Inflammatory macrophage (primary cell): ENCODE measurements at places on chromosomes 11 and 22.

- DNase-seq = no peak
Measured at GRCh38 chr11:6273188-6273587, 13.6 kb downstream of the CCKBR start.

DNA sequence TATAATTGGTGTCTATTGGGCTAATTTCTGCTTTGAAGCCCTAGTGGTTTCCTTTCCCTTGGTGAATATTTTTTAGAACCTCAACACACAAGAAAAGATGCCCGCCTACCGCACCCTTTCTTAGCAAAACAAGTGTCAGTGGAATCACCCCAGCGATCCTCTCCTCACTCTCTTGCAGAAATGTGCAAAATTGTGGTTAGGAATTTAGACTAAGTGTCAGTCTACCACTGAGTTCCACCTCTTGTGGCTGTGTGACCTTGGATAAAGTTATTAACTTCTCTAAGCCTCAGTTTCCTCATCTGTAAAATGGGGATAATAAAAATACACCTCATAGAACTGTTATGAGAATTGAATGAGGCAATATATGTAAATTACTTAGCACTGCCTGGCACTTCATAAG lies 5.3 kb upstream of the JAML start:
- no peak for DNase-seq

GRCh38 chr22:31241200-31241599 lies 29.1 kb downstream of the LIMK2 start:
- no peak for DNase-seq

- DNase-seq = no peak
Measured at GRCh38 chr22:18013436-18013835, 10.9 kb downstream of the MICAL3 start.
